Stimulated activated CD4-positive, alpha-beta T cell treated with anti-CD3 and anti-CD28 coated beads, Interleukin-2, amount 100 ng/mL, for 24 hours (primary cell): ENCODE measurements at places on chromosomes 2 and 18.

GRCh38 chr2:27960237-27960912 lies 69.8 kb downstream of the BABAM2 start:
- no peak for DNase-seq

GRCh38 chr2:159555651-159556392 lies 60.5 kb downstream of the BAZ2B start:
- no peak for DNase-seq

GRCh38 chr18:39299152-39299551 lies 1733.6 kb upstream of the CELF4 start:
- DNase-seq, result no peak

- no peak for DNase-seq
These were observed 536.0 kb upstream of the CDH2 start for GRCh38 chr18:28712796-28713425.

GRCh38 chr18:34643989-34644388 lies 66.1 kb upstream of the DTNA start:
- DNase-seq, result no peak

GRCh38 chr2:25341011-25341727 lies 556 bp downstream of the DNMT3A start:
- DNase-seq, result no peak

- no peak for DNase-seq
These were observed 41.1 kb upstream of the MGAT5 start for GRCh38 chr2:134212746-134213145.

GRCh38 chr18:48367557-48367956 lies 41.6 kb downstream of the ZBTB7C start:
- no peak for DNase-seq

DNA sequence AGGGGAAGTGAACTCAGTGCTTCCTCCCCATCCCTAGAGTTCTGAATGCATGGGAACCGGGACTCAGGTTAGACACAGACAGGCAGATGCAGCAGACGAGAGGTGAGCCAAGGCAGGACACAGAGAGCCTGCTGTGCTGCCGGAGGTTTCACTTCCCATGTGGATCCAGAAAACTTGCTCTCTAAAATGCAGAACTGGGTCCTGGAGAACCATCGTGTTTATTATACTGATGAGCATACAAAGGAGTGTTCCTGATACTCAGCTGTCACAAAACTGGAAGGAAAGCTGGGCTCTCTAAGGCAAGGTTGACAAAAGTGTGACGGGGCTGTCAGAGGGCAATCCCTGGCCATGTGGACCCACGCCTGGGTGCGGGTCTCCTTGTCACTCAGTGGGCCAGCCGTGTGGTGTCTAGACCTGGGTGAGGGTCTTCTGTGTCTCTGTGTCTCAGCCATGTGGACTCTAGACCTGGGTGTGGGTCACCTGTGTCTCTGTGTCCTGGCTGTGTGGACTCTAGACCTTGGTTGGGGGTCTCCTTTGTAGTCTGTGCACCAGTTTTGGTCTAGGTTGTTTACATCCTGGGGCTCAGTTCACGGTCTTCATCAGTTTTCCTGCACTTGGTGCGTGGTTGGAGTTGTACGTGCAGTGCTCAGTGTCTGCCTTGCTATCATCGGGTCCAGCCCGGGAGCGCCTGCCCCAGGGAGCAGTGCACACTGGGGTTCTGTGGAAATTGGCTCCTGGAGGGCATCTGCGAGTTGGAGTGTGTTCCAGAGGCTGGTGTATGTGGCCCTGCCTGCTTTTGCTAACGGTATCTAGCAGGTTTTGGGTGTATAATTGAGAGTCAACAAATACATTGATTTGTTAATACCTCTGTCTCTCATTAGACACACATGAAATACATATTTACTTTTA lies 141.1 kb downstream of the ATP9B start:
- no peak for DNase-seq

DNA sequence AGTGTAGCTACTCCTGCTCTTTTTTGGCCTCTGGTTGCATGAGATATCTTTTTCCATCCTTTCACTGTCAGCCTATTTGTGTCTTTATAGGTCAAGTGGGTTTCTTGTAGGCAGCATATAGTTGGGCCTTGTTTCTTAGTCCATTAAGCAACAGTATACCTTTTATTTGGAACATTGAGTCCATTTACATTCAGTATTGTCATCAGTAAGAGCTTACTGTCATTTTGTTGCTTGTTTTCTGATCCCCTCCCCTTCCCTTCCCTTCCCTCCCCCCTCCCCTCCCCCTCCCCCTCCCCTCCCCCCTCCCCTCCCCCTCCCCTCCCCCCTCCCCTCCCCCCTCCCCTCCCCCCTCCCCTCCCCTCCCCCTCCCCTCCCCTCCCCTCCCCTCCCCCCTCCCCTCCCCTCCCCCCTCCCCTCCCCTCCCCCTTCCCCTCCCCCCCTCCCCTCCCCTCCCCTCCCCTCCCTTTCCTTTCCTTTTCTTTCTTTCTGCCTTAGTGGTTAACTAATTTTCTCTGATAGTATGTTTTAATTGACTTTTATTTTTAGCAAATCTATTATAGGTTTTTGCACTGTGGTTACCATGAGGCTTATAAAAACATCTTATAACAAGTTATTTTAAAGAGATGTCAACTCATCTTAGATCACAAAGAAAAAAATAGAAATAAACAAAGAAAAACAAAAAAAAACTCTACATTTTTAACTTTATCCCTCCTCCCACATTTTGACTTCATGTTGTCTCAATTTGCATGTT lies 13.2 kb upstream of the DCDC2C start:
- no peak for DNase-seq

GRCh38 chr18:72612894-72613533 lies 68.9 kb upstream of the CBLN2 start:
- DNase-seq, result no peak

DNA sequence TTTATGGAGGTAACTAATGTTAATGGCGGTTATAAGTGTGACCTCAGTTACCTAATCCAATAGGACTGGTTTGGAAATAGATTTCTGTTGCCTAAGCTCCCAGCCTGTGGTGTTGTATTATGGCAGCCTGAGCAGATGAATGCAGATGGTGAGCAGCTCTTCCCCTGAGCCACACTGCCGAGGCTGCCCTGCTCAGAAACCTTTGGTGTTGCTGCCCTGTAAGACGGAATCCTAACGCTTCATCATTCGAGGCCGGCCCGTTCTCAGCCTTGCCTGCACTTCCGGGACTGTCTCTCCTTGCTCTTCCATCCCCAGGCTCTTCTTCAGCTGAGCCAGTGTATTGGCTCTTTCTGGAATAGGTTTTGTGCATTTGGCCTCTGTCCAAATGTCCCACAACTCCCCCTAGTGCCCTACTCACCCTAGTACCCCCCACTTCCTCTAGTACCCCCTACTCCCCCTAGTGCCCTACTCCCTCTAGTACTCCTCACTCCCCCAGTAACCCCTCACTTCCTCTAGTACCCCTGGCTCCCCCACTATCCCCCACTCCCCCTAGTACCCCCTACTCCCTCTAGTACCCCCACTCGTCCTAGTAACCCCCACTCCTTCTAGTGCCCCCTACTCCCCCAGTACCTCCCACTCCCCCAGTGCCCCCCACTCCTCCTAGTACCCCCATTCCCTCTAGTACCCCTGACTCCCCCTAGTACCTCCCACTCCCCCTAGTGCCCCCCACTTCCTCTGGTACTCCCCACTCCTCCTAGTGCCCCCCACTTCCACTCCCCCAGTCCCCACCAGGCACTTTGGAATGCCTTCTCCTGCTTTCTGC lies 106.0 kb upstream of the TAF1B start:
- no peak for DNase-seq

DNA sequence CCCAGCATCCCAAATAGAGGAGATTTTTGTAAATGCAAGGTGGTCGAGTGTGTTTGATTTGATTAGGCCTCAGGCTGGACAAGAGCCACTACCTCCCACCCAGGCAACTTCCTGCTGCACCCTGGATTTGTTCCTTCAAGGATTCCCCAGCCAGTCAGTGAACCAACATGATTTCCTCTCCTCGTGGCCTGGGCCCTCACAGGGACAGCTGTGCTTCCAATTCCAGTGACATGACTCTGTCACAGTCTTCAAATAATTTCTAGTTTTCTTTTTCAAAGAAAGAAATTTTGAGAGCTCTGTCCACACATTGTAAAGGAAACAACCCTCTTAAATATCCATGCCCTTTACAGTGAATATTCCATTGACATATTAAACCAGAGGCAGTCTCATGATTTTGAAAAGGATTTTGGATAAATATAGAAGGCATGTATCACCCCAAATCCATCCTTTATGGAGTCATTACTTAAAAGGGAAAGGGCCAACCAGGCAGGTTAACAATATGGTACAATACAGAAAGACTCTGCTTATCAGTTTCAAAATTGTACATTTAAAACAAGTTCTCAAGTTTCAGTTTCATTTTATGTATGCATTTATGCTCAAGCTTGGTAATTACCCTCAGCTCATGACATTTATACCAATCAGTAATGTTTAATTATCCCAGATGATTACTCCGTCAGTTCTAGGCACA lies 121.3 kb upstream of the FOSL2 start:
- DNase-seq, result no peak

GRCh38 chr2:99756059-99756458 lies 266.2 kb upstream of the REV1 start:
- no peak for DNase-seq

- no peak for DNase-seq
These were observed 19.1 kb downstream of the MXD1 start for GRCh38 chr2:69933839-69934613.

DNA sequence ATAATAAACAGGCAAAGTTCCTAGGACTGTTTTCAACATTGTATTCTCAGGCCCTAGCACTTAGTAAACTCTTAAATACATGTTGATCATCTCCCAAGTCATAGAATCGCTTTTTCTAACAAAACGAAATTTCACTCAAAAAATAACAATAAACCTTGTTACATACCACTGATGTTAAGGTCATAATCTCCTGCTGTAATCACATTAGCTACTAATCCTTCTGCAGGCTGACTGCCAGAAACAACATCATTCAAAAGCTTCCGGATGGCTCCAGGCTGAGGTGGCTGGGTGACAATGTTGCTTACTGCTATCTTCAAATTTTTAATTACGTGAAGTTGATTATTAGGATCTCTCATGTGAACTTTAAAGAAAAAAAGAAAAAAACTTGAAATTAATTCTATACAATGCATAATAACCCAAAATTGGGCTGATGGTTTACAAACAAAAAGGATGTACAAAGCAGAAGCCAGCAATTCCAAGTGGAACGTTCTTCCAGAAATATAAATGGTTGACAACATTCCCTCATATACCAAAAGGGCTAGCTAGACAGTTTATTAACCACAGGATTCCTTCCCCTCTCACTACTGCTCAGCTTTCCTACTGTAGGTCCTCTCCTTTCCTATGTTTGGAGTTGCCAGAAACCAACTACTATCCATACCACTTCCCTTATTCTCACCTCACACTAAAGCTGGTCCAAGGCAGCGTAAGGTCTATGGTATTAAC lies 11.6 kb downstream of the TRAPPC8 start:
- no peak for DNase-seq

DNA sequence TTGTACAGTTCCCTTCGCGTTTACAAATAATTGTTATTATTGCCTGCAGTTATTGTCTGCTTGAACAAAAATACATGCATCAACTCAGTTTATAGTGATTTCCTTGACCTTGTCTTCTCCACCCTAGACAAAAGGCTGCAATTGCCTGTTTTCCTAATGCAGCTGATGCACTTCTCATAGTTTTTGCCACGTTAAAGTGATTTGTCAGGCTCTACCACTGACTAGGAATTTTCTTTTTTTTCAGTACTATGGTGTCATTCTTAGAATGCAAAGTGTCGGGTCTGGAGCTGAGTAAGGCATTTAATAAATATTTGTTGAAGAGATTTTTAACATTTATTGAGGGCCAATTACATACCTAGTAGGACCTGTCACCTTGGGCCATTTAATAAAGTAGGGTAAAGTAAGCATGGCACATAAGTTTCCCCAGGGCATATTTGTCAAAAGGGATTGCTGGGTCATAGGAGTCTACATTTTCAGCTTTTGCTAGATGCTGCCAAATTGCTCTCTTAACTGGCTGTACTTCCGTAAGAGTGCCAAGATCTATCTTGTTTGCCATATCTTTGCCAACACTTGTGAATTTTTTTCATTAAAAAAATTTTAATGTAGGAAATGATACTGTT lies 24.1 kb downstream of the ACSL3 start:
- DNase-seq, result no peak

DNA sequence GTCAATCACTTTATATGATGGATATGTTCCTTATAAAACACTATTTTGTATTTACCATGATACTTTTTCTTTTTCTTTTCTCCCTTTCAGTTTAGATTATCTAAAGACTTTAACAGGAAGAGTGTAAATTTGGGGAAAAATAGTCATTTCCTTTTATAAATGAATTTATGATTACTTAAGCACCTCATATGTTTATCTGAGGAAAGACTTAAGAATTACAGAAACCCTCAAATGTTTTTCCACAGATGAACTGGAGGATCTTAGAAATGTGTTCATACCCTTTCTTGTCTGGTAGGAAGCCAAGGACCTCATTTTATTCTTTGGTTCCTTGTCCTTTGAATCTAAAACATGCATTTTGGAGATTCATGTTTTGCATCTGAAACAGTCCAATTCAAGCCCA lies 36.7 kb downstream of the MAPRE2 start:
- DNase-seq, result no peak

DNA sequence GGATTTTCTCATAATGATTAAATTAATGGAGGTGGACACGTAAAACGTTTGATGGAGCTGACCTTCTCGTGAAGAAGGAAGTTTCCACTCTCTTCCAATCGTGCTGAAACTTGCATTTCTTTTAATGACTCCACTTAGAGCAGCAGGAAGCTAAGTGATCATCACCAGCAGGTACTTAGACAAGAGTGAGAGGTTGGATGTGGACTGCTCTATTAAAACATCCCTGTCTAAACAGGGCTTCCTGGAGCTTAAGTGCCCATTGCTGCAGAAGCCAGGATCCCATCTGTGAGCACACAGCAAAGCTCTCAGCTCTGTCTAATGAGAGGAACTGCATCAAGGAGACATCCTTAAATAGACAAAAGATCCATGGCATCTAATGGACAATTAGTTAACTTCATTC lies 1539.5 kb upstream of the CELF4 start:
- no peak for DNase-seq

GRCh38 chr18:55738483-55739114 lies 150.6 kb upstream of the TCF4 start:
- no peak for DNase-seq

GRCh38 chr18:65938592-65939372 lies 188.0 kb downstream of the CDH7 start:
- no peak for DNase-seq

DNA sequence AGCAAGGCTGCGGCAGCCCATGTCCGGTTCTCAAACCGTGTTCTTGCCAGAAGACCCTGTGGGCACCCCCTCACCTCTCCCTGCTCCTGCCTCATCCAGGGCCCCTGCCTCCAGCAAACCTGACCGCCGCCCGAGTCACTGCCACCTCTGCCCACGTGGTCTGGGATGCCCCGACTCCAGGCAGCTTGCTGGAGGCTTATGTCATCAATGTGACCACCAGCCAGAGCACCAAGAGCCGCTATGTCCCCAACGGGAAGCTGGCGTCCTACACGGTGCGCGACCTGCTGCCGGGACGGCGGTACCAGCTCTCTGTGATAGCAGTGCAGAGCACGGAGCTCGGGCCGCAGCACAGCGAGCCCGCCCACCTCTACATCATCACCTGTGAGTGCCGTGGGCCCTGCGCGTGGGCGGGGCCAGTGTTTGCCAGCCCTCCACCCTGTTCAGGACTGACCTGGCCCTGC lies 32.2 kb downstream of the MTERF4 start:
- DNase-seq, result peak; percentile 15
